Activated CD4-positive, CD25-positive, alpha-beta regulatory T cell treated with anti-CD3 and anti-CD28 coated beads, Interleukin-2, amount 50 U/mL, for 24 hours (primary cell): ENCODE measurements at places on chromosomes 7 and 10.

DNA sequence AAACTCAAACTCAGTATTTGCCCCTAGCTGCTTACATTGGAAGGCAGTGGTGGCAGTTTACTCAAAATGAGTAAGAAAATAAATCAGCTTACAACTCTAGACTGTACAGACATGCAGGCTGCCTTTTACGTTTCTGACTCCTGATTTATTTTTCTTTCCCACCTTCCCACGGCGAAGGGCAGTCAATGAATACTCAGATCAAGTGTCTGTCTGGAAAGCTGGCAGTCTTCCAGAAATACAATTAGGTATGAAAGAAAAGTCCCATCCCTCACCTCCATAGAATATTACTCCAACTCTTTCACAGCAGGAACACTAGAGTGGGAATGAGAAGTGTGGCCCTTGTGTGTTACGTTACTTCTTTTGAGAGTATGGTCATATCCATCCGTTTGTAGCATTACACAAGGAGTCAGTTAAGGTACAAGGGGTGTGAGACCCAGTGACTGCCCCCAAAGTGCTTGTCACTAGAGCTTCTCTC, 1.3 kb upstream of the PAPSS2 start:
- no peak for ATAC-seq

GRCh38 chr7:27430105-27430504, 187.5 kb downstream of the EVX1 start:
- ATAC-seq, result no peak

DNA sequence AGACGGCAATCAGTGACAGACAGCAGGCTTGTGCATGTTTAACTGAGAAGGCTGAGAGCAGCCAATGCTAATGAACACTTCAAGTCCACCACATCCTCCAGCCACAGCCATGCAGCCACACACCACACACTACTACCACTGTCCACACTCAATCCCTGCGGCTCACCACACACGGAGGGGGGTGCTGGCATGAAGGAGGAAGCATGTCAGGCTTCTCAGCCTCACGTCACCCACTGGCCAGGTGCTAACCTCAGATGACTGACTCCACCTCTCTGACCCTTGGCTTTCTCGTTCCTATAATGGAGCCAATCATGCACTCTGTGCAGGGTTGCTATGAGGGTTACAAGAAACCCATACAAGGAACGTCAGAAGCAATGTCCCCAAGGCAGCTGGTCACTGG, 165.4 kb upstream of the RNF32 start:
- no peak for ATAC-seq

- ATAC-seq, result no peak
Measured at GRCh38 chr7:76272142-76272541, 30.3 kb upstream of the HSPB1 start.

- no peak for ATAC-seq
Measured at GRCh38 chr7:70764701-70765208, 367.2 kb upstream of the GALNT17 start.

- no peak for ATAC-seq
Measured at GRCh38 chr7:82633592-82633991, 190.0 kb upstream of the CACNA2D1 start.

- no peak for ATAC-seq
Measured at GRCh38 chr10:59337201-59337652, 25.1 kb downstream of the FAM13C start.
